ENCODE measurements at places on chromosomes 2 and 18.

DNA sequence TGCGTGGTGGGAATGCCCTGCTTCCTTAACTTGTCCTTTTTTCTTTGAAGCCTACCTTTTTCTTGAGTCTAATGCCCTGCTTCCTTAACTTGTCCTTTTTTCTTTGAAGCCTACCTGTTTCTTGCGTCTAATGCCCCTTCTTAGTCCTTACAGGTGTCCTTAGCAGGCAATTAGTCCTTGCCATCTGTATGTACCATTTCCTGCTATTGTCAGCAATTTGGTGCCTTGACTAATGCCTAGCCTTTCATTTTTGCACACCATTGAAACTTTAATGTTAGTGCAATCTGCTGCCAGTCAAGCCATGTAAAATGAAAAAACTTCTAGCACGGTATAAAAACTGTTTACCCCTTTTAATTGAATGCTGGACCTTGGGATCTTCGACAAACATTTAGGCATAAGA is 4.3 kb downstream of the KDM3A start:
- DNase-seq, result no peak

DNA sequence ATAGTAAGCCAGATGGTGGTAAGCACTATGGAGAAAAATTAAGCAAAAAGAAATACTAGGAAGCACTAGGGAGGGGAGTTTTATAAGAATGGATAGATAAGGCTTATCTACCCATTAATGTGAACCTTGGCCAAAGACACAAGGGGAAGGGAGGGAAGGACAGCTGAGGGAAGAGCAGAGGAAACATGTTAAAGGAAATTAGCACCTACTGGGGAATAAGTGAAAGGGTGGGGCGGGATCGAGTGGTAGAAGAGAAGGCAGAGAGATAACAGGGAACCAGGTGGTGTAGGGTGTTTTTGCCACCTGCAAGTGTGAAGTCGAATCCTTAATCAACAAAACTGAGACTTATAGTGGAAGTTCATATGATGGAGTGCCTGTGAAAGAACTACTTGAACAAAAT is 1.7 kb downstream of the UNC80 start:
- no peak for DNase-seq

DNA sequence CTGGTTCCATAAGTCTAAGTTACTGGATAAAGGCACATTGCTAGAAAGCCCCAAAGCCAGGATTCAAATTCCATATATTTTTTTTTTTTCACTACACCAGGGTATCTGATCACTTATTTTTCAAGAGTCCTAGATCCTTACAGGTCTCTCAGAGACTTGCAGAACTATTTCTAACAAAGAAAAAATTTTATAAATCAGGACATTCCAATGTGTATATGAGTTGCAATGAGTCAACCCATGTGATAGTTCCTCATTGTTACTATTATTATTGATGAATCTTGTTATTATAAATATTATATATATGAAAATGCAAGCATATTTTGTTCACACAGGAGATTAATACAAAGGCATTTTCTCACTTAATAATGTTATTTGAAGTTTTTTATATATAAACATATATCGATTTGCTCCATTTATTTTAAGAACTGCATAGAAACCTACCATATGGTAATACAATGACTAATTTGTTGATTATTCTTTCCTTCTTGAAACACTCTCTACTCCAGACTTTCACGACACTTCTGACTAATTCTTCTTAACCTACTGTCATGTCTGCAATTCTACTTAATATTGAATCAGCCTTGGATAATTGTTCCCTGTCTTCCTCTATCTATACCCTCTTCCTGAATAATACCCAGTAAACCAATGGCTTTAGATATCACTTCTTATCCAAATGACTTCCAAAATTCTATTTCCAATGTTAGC is 968.4 kb upstream of the NRXN1 start:
- DNase-seq, result no peak

- no peak for DNase-seq
These were observed 64.7 kb upstream of the MGAT5 start for GRCh38 chr2:134189009-134189720.

DNA sequence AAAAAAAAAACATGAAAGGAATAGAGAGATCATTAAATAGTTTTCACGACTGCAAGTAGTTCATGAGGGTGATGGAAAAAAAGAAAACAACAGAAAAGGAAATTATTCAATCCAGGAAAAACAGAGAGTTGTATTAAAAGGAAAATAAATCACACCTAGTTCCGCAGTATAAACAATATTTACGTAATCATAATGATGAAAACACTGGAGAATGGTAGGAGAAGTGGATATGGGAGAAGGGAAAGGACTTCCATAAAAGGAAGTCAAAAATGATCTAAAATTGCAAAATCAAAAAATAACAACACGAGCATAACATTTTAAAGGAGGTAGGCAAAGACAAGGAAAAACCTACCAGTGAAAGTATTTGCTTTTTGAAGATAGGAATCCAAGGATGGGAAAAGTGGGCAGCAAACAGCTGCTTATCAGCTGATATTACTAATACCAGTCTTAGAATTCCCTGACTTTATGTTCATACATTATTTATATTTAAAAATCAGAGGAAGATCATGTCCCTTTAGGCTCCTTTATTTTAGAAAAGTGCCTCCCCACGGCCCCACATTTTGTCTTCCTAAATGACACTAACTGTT is 160.8 kb downstream of the NBAS start:
- no peak for DNase-seq

GRCh38 chr18:31192086-31192776 is 29.6 kb upstream of the DSC1 start:
- no peak for DNase-seq

DNA sequence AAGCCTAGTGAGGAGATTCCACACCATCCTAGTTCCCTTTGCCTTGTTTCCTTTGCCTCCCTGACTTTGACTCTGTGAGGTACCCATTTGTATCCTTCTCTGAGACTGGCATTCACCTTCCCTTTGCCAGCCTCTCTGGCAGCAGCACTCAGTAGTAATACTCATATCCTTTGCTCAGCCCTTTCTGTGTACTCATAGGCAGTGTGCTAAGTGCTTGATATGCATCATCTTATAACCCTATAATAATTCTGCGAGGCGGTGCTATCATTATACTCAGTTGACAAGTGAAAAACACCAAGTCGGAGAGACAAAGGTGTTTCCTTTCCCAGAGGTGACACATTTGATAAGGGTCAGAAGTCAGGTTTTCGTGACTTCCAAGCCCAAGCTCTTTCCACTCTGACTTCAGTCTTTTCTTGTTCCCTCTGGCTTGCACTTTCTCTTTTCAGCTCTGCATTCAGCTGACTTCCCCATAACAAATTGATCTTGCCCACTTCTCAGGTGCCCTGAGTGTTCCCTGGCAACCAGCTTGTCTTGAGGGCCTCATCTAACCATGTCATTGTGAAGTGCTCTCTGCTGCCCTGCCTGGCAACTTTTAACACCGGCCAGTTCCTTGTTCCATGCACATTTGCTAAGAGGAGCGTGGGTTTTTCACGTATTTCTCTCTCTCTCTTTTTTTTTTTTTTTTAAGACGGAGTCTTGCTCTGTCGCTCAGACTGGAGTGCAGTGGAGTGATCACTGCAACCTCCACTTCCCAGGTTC is 94.5 kb upstream of the UPP2 start:
- DNase-seq, result no peak

- DNase-seq, result no peak
These were observed 12.3 kb upstream of the MEP1B start for GRCh38 chr18:32177530-32177929.

DNA sequence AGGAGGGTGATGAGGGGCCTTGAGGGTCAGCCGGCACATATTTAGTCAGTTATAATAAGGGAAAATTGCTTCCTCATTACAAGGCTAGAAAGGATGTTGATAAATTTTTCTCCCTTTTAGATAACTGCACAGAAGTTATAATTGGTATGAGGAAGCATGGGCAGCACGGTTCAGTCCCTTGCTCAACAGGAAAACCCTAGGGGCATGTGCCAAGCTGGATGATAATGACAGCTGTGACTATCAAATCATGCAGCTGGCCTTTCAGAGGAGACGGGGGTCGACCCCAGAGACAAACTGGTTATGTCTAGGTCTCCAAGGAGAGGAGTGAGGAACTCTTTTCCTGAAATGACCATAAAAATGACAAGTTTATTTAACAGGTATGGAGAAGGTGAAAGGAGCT is 448.1 kb upstream of the VRK2 start:
- DNase-seq, result no peak

DNA sequence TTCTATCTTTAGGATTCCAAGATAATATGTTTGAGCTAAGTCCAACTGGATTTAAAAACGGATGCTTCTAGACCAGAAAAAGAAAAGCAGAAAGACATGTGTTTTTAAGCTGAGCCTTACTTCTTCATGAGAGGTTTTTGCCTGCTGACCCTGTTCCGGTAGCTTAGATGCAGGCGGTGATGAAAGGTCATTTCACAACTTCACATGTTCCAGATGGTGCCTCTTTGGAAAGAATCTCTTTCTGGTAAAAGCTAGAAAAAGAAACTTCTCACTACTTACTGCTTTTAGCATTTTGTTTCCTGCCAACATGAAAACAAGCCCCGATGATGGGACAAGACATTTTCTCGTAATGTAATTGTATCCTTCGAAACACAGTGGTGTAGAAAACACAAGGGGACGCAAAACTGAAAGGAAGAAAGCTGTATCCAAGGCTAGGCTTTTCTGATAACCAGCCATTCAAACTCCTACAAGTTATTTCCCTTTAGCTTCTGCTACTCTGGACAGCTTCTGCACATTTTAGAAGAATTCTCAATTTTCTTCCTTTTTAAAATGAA is 407.3 kb upstream of the LYPD1 start:
- no peak for DNase-seq
